Epithelial cell of esophagus (primary cell): ENCODE measurements at places on chromosomes 13 and 19.

- DNase-seq: peak; percentile 41
These were observed 46.4 kb downstream of the CELF5 start for GRCh38 chr19:3270902-3271301.

DNA sequence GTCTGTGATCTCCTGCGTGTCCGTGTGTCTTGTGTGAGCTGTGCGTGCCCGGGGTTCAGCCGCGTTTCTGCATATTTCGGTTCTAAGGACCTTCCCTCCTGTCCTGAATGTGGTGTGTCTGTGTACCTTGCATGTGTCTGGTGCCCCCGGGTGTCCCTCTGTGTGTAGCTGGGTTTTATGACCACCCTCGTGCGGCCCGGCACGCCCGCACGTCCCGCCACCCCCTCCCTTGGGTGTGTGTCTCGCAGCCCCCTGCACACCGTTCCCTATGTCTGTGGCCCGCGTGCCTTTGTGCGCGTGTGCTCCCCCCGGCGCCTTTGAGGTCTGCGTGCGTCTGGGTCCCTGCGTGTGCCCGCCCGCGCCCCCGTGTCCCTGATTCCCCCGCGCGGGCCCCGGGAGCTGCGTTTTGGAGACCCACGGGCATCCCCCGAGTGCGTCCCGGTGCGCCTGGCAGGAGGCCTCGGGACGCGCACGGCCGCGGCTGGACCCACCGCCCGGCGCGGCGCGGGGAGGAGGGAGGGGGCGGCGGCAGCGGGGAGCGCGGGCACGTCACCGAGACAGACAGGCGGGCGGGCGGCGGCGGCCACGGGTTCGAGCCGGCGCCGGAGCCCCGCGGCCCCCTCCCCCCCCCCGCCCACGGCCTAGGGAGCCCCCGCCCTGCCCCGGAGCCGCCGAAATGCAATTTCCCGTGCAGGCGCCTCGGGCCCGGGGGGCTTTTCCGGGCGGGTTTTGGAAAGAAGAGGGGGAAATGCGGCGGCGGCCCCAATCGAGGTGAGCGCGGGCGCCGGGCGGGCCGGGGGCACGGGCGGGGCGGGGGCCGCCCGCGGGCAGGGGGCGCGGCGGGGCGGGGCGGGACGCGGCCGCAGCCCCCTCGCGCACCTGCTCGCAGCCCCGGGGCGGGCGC lies 12.0 kb upstream of the NANOS3 start:
- DNase-seq: no peak

DNA sequence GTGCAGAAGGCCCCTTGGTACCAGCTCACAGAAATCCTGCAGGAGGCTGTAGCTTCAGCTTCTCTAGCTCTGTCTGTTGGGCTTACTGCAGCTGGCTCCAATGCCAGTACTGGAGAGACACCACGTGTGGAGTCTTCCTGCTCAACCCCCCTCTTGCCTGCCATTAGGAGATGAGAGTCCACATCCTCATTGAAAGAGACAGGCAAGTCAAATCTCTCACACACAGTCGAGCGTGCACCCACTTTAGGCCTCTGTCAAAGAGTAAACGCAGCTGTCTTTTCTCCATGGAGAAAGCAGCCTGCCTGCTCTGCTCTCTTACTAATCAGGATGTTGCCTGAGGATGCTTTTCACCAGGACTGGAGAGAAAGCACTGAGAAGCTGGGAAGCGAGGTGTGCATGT lies 523.0 kb upstream of the NBEA start:
- no peak for DNase-seq

GRCh38 chr13:58324161-58324560 lies 692.6 kb downstream of the PCDH17 start:
- peak; percentile 45 for DNase-seq

- DNase-seq: no peak
These were observed 60.8 kb upstream of the MYCBP2 start for GRCh38 chr13:77387607-77388200.

GRCh38 chr19:34500656-34501120 lies 19.1 kb downstream of the WTIP start:
- DNase-seq: no peak

DNA sequence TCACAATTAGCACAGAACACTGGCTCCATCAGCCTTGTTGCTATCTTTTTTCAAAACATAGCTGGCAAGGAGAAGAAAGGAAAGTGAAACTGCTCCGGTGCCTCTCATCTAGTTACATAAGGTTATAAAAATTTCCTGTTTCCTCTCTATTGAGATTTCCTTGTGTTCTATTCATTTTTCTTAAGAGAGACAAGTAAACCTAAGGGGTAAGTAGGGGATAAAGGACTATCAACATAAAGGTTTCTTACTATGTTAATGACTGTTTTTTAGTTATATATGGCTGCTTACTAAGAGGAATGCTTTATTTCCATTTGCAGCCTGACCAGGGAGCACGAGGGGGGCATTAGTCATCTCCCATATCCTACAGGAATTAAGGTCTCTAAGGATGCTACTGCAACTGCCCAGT lies 73.2 kb upstream of the MLNR start:
- DNase-seq: no peak

DNA sequence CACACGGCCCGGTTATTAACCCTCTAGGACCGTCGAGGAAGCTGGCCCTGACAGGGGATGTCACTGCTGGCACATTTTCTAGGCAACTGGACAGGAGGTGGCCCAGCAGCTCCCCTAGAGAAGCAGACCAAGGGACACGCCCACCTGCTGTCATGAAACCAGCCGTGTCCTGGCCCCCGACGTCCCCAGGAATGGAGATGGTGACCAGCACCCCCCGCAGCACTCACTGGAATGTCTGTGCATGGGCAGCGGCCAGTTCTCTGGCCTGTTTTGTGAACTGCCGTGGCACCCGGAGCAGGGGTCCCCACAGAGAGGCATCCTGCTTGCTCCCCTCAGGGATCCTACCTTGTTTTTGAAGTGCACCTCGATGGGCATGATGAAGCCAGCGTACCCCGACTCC lies 17.9 kb downstream of the MLLT1 start:
- no peak for DNase-seq

GRCh38 chr13:99345345-99345744 lies 38.1 kb upstream of the GPR183 start:
- DNase-seq: no peak

GRCh38 chr13:37769078-37769477 lies 100.5 kb downstream of the TRPC4 start:
- peak; percentile 17 for DNase-seq

GRCh38 chr13:66530686-66531085 lies 699.5 kb downstream of the PCDH9 start:
- no peak for DNase-seq

DNA sequence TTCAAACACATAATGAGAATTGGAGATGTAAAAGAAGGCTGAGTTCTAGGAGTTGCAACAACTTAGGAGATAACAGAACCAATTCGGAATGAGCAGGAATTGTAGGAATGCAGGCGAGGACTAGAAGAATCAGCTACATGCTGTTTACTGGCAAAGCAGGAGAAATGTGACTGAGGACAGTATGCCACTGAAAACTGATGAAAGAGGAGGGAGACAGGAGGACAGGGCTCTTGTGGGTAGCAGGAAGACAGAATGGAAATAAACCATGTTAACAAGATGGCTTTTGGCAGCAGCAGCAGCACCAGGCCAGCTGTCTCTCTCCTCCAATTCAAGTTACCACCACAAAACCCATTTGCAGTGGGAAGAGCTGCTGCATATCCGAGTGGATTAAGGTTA lies 91.0 kb upstream of the SLC15A1 start:
- DNase-seq: no peak

- DNase-seq: no peak
These were observed 323.6 kb downstream of the KLF12 start for GRCh38 chr13:73810647-73811046.

DNA sequence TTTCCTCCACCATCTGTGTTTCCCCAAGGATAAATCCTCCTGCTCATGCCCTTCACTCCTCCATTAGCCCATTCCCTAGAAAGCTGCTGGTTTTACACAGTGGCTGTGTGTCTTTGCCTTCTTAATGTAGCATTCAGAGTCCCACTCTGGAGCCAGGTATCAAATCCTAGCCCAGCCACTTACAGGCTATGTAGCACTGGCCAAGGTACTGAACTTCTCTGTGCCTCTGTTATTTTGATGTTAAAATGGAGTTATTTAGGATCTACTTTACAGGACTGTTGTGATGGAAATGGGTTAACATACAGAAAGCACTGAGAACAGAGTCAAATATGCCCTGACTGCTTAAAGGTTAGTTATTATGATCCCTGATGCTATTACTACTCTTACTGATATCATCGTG lies 1.5 kb upstream of the ZSCAN4 start:
- DNase-seq: no peak

DNA sequence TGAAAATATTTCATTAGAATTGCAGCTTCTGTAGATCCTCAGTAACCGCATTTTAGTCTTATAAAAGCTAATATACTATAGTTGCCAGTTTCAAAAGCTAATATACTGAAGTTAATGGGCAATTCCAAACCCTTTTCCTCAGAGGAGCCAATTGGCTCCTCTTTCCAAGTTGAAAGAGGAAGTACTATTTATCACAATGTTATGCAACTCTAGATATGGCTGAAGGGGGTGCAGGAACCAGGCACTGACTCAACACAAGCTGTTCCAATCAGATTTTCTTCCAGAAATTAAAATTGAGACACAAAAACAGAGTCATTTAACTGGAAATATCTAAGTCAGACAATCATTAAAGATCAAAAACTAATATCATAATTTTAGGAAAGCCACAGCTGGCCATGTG lies 258.9 kb downstream of the PCDH20 start:
- DNase-seq: peak; percentile 9

DNA sequence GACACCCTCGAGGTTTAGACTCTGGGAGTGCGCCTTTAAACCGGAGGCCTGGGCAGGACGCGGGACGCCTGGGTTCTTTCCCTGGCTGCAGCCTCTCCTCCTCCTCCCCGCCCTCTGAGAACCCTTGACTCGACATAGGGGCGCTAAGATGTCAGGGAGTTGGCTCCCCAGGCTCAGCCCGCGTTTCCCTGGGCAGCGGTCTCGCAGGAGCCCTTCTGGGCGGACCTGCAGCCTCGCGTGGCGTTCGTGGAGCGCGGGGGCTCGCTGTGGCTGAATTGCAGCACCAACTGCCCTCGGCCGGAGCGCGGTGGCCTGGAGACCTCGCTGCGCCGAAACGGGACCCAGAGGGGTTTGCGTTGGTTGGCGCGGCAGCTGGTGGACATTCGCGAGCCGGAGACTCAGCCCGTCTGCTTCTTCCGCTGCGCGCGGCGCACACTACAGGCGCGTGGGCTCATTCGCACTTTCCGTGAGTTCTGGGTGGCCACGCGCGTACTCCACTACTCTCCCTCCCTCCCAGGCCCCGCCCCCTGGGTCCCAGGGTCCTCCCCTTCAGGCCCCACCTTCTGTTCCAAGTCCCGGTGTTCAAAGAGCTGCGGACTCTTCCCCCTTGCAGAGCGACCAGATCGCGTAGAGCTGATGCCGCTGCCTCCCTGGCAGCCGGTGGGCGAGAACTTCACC lies 1.3 kb downstream of the ICAM5 start:
- peak; percentile 59 for DNase-seq

DNA sequence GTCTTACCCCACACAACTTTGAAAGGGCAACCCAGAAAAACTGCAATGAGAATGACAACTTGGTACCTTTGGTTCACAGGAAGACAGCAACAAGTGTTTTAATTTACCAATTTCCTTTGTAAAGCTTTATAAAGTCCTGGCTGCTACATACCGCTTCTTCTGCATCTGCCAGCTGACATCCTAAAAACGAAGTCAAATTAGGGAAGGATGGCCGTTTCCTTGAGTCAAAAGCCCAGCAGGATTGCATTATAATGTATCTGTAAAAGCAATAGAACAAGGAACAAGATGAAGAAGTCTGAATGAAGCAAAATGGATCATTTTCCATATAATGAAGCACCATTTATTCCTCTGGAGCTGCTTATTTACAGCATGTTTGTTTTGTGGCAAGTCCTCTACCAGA lies 25.8 kb upstream of the URAD start:
- no peak for DNase-seq

- no peak for DNase-seq
These were observed 73.5 kb downstream of the STK24 start for GRCh38 chr13:98503175-98504028.

DNA sequence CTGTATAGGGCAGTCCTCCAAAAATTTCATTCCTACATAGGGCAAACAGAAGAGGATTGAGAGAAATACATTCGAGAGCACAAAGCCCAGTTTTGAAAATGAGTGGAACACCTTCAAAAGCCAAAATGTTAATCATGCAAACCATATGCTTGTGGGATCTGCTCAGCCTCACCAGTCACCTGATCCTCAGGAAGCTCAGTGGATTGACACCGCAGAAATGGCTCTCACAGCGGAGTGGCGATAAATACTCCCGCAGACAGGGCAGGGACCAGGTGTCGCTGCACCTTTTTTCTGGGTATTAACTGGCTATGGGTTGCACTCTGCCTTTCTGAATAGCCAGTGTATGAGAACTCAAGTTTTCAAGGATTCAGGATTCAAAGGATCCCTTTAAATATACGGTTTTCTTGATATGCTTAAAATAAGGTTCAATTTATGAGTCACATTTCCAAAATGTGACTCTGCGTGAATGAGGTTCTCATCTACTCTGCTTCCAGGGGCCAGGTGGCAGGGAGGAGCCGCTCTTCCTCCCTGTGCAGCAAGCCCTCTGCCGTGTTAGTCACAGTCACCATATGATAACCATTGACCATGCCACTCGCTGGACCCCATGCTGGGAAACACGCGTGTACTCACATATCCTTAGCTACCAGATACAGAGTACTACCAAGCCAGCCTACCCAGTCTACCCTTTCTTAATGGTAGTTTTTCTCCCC lies 18.3 kb upstream of the DHRS12 start:
- DNase-seq: no peak

DNA sequence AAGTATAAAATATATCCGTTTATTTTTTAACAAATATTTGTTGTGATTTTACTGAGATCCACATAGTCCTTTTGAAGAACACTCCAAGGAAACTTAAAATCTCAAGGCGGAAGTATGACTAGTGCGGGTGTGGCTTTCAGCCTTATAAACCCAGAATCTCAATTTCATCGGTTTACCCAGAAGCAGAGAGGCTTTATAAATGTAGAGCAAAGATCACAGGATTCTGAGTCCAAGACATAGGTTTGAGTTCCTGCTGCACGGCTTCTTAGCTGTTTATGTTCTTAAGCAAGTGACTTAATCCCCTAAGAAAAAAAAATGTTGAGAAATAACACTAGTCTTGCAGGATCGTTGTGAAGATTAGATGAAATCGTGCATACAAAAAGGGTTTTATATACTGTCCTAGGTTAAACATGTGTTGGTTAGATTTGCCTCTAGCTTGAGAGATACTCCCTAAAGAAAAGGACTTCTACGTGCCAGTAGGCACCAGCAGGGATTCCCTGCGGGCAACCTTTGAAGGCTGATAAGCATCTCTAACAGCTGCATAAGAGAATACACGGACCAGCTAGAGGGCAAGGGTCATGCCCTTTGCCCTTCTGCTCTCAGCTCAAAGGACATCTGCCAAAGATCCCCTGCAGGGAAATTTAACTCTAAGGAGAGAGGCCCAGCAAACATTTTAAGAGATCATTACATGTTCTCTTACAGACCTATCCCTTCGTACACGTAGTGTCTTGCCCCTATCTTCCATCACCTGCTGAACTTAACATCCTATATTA lies 130.4 kb upstream of the MIR17HG start:
- DNase-seq: no peak

GRCh38 chr13:99446242-99446641 lies 55.0 kb upstream of the TM9SF2 start:
- no peak for DNase-seq

- DNase-seq: no peak
These were observed 50.1 kb downstream of the NLRP12 start for GRCh38 chr19:53773999-53774398.
